ENCODE measurements at places on chromosomes 16 and 17.

DNA sequence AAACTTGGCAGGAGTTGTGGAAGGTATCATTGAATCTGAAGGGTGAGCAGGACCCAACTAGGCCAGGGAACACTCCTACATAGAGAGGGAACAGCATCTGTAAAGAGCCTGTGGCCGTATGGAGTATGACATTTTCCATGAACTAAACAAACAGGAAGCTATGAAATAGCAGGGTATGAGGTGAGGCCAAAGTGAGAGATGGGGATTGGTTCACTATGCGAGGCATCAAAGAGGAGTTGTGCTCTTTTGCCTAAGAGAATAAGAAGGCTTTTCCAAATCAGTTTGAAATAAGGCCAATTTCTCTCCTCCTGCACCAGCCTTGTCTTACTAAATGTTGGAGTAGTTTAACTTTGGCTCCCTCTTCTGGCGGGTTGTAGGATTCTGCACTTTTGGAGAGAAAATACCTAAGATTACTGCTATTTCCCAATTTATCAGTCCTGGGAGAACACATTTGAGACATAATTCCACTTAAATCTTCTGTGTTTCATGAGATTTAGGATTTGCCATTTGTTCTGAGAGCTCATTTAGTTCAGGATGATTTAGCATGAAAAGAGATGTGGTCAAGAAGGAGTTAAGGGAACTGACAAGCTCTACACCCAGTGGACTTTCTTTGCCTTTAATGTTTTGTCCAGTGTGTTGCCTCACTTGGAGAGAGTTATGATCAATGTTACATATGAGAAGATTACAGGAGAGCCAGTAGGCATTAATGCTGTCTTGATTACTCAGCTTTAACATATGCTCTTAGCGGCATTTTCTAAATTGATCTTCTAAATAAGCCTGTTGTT is 55.4 kb downstream of the TNRC6C start:
- peak; percentile 24 for DNase-seq

- DNase-seq = no peak
These were observed 22.2 kb upstream of the WSCD1 start for GRCh38 chr17:6047966-6048365.

GRCh38 chr17:82957469-82957795 is 117.6 kb upstream of the ZNF750 start:
- no peak for DNase-seq

GRCh38 chr17:32226886-32227285 is 38.7 kb upstream of the RHBDL3 start:
- no peak for DNase-seq

- no peak for DNase-seq
These were observed 604.7 kb upstream of the SALL1 start for GRCh38 chr16:51755577-51756355.

DNA sequence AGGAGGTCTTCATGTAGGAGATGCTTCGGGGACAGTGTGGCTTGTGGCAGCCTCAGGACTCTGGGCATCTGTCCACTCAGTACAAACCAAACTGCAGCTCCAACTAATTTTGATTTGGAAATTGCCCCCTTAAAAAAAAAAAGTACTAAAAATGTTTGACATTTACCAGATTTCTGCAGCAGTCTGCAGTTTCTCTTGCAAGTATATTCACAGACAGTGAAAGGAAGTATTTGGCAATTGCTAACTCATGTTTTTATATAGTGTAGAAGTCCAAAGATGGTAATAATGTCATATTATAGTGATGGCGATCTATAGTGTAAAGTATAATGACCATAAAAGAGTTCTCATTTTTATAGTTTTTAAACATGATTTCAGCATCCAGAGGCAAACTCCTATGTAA is 218.6 kb downstream of the PRKCA start:
- DNase-seq = no peak

DNA sequence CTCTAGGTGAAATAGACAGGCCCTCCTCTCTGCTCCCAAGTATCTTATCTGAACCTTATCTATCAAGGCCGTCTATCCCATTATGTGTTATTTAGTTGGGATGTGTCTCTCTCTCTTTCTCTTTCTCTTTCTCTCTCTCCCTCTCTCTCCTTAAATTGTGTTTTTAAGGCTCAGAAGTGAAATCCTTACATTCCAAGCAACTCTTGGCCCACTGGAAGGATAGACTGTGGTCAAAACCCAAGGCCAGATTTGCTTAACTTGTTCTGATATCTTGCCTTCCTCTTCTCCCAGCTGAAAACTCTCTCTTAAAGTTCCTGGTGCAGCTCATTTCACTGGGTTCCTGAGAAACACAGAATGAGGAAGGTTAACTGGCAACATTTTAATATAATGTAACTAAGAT is 14.7 kb downstream of the CDRT4 start:
- DNase-seq = no peak

- peak; percentile 20 for DNase-seq
These were observed 222.7 kb upstream of the CIBAR2 start for GRCh38 chr16:85334718-85335583.

GRCh38 chr17:45648642-45649041 is 135.5 kb upstream of the CRHR1 start:
- DNase-seq = no peak

GRCh38 chr17:39735882-39736281 is 1.9 kb upstream of the GRB7 start:
- DNase-seq = no peak

- no peak for DNase-seq
These were observed 42.8 kb downstream of the RAB11FIP3 start for GRCh38 chr16:468068-468821.

GRCh38 chr17:81547614-81547982 is 4.6 kb downstream of the FAAP100 start:
- no peak for DNase-seq

DNA sequence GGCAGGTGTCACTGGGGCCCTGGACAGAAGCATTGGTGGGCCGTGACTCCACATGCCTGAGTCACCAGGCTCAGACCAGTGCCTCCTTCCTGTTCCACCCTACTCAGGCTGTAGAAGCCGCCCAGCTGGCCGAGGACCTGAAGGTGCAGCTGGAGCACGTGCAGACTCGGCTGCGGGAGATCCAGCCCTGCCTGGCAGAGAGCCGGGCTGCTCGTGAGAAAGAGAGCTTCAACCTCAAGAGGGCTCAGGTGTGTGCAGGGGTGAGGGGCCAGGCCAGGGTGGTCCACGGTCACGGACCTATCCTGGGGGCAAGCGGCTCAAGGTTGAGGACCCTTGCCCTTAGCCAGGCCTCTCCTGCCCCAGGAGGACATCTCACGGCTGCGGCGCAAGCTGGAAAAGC is 9.6 kb downstream of the RNF40 start:
- DNase-seq = no peak

- no peak for DNase-seq
These were observed 7.2 kb downstream of the RASL10B start for GRCh38 chr17:35738519-35739133.
